ENCODE measurements at places on chromosomes 6 and 20.

DNA sequence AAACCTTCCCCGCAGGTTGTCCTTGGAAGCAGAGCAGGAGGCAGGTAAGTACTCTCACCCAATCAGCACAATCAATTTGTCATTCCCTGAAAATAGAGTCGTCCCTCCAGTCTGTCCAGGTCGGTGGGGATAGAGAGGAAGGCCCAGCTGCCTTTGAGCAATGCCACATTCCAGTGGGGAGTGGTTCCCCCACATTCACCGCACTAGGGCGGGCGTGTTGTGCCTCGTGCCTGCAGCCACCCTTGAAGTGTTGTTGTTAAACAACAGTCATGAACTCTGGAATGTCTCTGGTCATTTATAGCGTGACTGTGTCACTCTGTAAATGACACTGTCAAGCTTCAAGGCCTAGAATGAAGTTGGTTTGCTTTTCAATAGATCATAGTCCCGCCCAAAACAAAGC, 33.4 kb downstream of the PRDM1 start:
- no peak for DNase-seq

- DNase-seq: no peak
Observed at GRCh38 chr6:126797981-126798380, 320.5 kb upstream of the RSPO3 start.

- DNase-seq: peak; percentile 16
Observed at GRCh38 chr6:150702675-150703074, 103.0 kb downstream of the PLEKHG1 start.

- no peak for DNase-seq
Observed at GRCh38 chr6:170407932-170408331, 101.4 kb downstream of the FAM120B start.

DNA sequence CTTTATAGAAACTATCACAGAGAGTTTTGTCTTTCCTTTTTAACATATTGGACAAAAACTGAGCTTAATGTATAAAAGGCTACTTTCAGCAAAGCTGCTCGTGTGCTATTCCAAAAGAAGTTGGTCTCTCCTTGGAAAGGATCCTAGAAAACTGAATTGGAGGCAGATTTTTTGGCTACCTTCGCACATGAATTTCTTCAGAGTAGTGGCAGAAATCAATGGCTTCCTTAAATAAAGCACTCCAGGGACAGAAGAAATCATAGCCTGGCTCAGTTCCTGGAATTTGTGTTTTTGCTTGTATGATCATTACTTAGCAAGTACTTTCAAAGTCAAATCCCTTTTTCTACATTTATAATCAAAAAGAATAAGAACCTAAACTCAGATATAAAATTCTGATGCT, 780.3 kb downstream of the PHF3 start:
- no peak for DNase-seq

DNA sequence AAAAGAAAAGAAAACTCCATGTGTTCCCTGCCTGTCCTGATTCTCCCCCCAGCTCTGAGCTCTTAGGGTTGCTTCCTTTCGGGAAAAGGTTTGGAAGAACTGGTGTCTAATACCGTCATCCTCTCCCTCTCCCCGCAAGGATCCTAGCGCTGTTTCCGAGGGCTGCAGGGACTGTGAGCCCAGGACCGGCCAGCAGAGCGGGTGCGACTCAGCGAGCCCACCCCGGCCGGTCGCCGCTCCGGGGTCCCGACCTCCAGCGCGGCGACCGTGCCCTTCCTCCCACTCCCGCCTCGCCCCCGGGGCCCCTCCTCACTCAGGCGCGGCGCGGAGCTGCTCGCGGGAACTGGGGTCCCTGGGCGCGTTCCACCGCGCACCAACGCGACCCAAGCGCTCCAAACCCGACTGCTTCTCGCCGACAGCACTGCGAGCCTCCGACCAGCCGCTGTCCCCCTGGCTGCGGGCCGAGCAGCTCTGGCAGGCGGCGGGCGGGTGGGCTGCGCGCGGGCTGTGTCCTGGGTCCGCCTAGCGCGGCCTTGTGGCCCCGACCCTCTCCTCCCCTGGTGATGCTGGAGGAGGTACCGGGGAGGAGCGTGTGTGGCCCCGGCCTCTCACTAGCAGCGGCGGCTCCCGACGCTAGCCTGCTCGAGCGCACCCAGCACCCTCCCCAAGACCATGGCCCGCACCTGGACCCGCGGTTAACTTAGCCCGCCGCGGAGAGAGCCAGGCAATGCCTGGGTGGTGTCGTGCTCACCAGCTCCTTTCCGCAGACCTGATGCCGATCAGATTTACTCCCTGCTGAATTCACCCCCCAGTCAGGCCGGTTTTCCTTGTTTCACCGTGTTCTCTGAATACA, at the start of gene PLA2G7:
Gene PLA2G7, minus strand, starts transcription at position 509 of the 853 bp plus-strand sequence. CDS start 12,484 bp downstream, outside the sequence.
- DNase-seq: no peak

GRCh38 chr6:167152862-167153261, 4.9 kb downstream of the GPR31 start:
- peak; percentile 22 for DNase-seq

GRCh38 chr20:38216201-38216600, 44.3 kb downstream of the KIAA1755 start:
- no peak for DNase-seq

GRCh38 chr20:15339264-15339663, 1001.9 kb upstream of the FLRT3 start:
- DNase-seq: no peak

DNA sequence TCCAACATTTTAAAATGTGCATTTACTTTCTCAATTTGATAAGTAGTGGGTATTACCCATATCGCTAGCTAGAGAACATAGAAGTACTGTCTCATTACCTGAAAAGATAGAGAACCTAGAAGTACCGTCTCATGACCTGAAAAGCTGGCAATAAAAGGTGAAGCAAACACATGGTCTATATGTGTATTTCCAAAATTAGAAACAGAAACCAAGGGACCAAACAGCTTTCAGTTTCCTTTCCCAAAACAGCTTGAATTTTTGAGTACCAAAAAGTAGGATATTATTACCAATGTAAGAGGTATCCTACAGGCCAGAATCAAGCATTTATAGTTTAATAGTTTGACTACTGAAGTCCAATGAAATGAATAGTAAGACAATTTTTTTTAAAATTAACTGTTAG, 77.2 kb downstream of the KIF13A start:
- no peak for DNase-seq

DNA sequence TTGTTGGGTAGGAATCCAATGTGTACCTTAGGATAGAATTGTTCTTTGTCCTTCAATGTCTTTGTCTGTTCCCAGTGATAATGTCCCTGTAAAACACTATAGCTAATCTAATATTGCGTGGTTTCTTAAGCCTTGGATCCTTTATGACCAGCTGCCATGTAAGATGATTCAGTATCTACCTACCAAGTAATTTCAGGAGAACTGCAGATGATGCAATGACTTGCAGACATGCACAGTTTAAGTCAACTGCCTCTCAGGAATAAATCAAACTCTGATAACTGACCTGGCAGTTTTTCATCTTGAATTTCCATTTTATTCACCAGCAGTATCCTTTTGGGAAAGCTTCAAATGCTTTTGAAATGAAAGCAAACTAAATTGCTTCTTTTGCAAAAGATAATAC, 157.8 kb downstream of the TPBG start:
- DNase-seq: no peak

DNA sequence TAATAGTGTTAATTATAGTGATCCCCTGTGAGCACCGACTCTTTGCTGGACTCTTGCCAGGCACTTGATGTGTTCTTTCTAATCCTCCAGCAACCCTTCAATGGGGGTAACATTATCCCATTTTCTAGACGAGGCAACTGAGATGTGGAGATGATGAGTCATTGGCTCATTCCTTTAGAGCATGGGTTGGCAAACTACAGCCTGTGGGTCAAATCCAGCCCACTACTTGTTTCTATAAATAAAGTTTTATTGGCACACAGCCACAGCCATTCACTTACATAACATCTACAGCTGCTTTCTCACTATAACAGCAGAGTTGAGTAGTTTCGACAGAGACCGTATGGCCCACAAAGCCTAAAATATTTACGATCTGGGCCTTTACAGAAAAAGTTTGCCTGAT, 249.5 kb upstream of the KCNG1 start:
- no peak for DNase-seq

GRCh38 chr6:54877713-54878317, 31.2 kb downstream of the FAM83B start:
- no peak for DNase-seq

Measured in CD4-positive, alpha-beta T cell treated with Interleukin-12 subunit alpha and Interleukin-12 subunit beta, for 1 hour (primary cell).